ENCODE measurements at places on chromosomes 6 and 20.

GRCh38 chr20:63809856-63810255 lies 21.2 kb downstream of the ZBTB46 start:
- H3K27ac ChIP-seq: no peak overlapping the region
- no peak for DNase-seq
- H3K4me3 ChIP-seq: no peak overlapping the region
- no peaks in the 10 kb centered on the region for H3K4me1 ChIP-seq
- H3K27me3 ChIP-seq: no peaks in the 10 kb centered on the region

DNA sequence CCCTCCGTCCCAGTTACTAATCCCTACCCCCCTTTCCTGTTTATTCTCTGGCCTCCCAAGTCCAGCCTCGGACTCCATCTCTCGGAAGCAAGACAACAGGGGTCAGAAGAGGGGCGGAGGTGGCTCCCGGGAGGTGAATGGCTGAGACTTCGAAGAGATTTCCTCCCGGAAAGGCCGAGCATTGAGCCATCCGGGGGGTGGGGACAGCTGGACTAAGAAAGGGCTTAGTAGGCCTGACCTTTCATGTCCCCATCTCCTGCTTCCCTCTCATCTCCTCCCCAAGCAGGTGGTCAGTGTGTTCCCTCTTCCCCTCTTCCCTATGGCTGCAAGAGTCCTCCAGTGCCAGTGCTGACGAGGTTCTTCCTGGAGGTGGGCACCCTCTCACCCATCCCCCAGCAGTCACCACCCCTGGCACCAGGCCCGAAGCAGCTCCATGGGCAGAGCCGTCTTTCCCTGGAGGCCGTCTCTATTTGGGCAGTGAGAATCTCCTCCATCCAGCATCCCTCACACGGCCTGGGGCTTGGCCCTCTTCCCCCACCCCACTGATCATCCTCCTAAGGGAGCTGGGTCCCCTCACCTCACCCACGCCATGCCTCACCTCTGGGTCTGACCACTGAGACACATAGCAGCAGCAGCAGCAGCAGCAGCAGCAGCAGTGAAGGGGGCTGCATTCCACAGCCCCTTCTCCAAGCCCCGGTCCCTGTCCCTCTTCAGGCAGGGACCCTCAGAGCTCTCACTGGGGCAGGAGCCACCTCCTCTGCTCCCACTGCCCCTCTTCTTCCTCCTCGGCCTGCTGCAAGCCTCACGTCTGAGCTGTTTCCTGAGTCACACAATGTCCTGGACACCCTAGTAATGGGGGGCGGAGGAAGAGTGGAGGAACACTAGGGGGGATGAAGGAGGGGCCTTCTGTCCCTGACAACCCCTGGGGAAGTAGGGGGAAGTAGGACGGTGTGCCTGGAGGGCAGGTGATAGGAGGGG lies at the start of gene NOTCH4:
Gene NOTCH4, minus strand, starts transcription at position 810 of the 978 bp plus-strand sequence. Its CDS starts 139 bp downstream, at position 671.
- H3K4me3 ChIP-seq: peak within 1 kb of the TSS; percentile 16
- peak within 1 kb of the TSS; percentile 89 for H3K27ac ChIP-seq
- H3K36me3 ChIP-seq: no peaks in the 10 kb centered on the region
- no peaks in the 10 kb centered on the region for H3K27me3 ChIP-seq
- no peak for DNase-seq
- H3K4me1 ChIP-seq: no peaks in the 10 kb centered on the region

DNA sequence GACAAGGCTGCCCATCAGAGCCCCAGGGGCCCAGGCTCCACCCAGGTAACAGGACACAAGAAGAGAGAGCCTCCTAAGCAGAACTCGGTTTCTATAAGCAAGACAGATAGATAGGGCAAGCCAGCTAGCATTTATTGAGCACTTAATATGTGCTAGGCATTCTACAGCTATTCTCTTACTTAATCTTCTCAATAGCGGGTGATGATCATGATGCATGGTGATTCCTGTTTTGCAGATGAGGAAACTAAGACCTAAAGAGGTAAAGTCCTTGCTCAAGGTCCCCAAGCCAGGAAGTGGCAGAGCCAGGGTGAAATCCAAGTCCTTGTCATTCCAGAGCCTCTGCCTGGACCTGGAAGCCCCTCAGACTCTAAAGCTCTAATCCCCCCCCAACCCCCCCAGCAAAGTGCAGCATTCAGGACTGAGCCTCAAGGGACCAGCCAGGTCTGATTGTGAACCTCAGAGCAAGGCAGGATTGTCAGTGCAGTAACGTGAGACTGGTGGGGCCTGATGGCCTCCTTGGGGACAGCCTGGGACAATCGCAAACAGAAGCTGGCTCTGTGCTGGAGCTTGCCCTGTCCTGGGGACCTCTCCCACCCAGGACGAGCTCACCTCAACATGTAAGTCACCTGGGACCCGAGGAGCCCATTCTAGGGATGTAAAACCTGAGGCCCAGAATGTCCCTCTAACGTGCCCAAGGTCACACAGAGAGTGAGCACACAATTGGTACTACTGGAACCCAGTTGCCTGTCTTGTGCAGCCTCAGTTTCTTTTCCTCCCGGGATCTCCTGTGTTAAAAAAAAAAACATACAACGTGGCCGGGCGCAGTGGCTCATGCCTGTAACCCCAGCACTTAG lies 48.4 kb upstream of the PTGIS start:
- no peak for DNase-seq
- H3K4me1 ChIP-seq: no peaks in the 10 kb centered on the region
- H3K36me3 ChIP-seq: no peaks in the 10 kb centered on the region
- H3K27ac ChIP-seq: no peak overlapping the region
- no peak overlapping the region for H3K4me3 ChIP-seq
- H3K27me3 ChIP-seq: no peaks in the 10 kb centered on the region

GRCh38 chr6:111623046-111623718 lies 17.5 kb upstream of the TRAF3IP2 start:
- H3K27ac ChIP-seq: no peak overlapping the region
- no peak for DNase-seq
- H3K27me3 ChIP-seq: no peaks in the 10 kb centered on the region

- H3K27ac ChIP-seq: peak overlapping the region; percentile 99
- H3K36me3 ChIP-seq: no peaks in the 10 kb centered on the region
- H3K4me3 ChIP-seq: peak overlapping the region; percentile 60
- H3K4me1 ChIP-seq: peaks cover 15% of the 10 kb centered on the region
- no peak for DNase-seq
- H3K27me3 ChIP-seq: no peaks in the 10 kb centered on the region
Measured at GRCh38 chr6:31970604-31971271, 1.2 kb downstream of the DXO start.

- H3K4me1 ChIP-seq: no peaks in the 10 kb centered on the region
- no peaks in the 10 kb centered on the region for H3K36me3 ChIP-seq
- no peak overlapping the region for H3K4me3 ChIP-seq
- H3K27me3 ChIP-seq: peaks cover 3% of the 10 kb centered on the region
Measured at GRCh38 chr6:12733876-12734275, 17.3 kb downstream of the PHACTR1 start.

Measured in breast epithelium (tissue), 4 donors.